Activated CD4-positive, alpha-beta T cell treated with anti-CD3 and anti-CD28 coated beads, Interleukin-2, amount 10 ng/mL, durations not matched to agents 24 days and 14 days (primary cell): ENCODE measurements at places on chromosomes 5 and 9. TPM values are rescaled to one million over a fixed set of nuclear protein-coding genes. Genes with fewer than 3 reads are reported as not detected.

Gene ACTBL2
- not detected in 2 replicates for total RNA-seq

Gene NRARP
- 12.9 and 13.4 TPM in 2 replicates for total RNA-seq

Gene STOM
- 48.3 and 50.3 TPM in 2 replicates for total RNA-seq

Gene SV2C
- total RNA-seq: not detected in 2 replicates

DNA sequence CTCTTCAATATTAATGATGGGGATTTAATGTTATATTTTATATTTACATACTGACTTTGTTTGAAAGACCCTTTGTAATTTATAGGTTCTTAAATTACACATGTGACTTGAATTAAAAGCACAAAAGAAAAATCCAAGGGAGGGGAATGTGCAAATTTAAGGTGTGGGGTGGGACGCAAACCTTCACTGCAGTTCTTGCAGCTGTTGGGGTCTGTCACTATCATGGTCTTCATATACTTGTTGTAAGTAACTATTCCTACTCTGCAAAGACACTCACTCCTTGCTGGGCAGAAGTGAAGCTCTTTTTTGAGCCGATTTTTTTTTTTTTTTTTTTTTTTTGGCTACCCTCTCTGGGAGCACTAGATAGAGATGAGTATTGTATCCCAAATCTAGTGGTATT is 505.3 kb downstream of the ARHGEF28 start:
- no peak for DNase-seq

- DNase-seq: no peak
These were observed 431.3 kb upstream of the ITGA1 start for GRCh38 chr5:52356311-52356918.

DNA sequence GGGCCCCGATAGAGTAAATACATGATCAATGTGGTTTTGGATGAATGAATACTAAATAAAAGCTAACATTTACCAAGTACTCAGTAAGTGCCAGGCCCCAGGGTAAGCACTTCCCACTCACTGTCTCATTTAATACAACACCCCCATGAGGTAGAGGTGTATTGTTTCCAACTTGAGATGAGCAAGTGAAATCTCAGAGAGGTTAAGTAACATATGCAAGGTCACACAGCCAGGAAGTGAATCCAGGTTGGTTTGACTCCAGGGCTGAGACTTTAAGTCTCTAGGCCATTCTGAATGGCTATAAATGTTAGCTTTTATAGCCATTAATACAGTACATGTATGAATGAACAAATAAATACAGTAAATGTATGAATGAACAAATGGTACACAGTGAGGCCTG is 39.4 kb downstream of the LHX2 start:
- no peak for DNase-seq

GRCh38 chr5:33852319-33852718 is 39.5 kb downstream of the ADAMTS12 start:
- no peak for DNase-seq

- no peak for DNase-seq
These were observed 208.4 kb upstream of the PPP1R2B start for GRCh38 chr5:156641686-156642085.
